ENCODE measurements at places on chromosomes 1 and 21.

GRCh38 chr1:58926152-58926551, 142.3 kb upstream of the JUN start:
- no peak for DNase-seq

DNA sequence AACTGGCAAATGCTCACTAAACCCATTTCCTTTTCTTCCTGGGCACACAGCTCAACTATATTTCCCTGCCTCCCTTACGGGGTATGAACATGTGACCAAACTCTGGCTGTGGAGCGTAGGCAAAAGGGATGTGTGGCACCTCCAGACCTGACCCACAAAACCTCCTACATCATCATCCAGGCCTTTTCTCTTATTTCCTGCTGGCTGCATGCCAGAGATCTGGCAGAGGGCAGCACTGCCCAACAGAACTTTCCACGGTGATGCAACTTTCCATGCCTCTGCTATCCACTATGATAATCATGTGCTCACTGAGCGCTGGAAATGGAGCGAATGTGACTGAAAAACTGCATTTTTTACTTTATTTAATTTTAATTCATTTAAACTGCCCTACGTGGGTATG, 99.6 kb upstream of the CACNA1E start:
- DNase-seq, result no peak

GRCh38 chr1:94660994-94661393, 119.4 kb upstream of the F3 start:
- DNase-seq, result no peak

- DNase-seq, result no peak
Observed at GRCh38 chr1:181911715-181912114, 149.8 kb downstream of the ZNF648 start.

DNA sequence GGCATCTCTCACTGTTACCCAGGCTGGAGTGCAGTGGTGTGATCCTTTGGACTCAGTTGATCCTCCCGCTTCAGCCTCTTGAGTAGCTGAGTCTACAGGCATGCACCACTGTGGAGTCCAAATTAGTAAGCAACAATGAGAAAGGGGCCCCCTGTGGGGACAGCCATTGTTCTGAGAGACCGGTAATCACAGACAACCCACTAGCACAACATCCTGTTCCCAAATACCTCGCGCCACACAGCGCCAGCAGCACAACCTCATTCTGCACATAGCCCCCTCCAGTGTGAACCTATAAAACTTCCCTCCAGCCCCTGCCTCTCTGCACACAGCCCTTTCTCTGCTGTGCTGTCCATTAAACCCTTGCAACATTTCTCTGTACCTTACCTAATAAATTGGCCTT, 226.4 kb downstream of the DYRK1A start:
- DNase-seq, result no peak

DNA sequence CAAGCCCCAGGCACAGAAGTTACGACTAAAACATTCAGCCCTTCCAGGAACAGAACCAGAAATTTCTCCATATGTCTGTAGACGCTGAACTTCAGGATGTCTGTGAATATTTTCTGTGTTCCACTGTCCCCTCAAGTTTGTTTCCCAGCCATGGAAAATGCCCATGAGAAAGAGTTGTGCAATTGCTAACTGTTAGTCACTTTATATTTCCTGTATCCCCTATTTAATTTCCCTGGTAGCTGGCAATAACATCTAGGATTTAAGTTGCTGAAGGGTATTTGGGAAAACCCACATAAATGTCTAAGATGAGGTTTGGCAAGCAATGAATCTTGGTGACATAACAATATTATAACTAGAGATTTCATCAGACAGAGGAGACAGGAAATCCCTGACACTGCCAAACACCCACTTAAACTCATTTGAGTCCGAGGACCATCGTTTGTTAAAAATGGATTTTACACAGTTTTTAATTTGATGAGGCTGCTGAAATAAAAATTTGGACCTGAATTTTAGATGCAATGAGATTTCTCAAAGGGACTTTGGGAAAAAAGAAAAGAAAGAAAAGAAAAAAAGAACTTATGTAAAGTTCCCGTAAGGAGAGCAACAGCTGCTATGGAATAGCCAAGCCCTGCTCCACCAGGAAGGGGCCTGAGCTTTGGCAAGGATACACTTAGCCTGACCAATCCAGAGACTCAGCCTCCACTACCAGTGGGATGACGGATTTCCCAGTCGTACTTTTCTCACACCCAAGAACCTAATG, 21.8 kb upstream of the ERRFI1 start:
- no peak for DNase-seq

DNA sequence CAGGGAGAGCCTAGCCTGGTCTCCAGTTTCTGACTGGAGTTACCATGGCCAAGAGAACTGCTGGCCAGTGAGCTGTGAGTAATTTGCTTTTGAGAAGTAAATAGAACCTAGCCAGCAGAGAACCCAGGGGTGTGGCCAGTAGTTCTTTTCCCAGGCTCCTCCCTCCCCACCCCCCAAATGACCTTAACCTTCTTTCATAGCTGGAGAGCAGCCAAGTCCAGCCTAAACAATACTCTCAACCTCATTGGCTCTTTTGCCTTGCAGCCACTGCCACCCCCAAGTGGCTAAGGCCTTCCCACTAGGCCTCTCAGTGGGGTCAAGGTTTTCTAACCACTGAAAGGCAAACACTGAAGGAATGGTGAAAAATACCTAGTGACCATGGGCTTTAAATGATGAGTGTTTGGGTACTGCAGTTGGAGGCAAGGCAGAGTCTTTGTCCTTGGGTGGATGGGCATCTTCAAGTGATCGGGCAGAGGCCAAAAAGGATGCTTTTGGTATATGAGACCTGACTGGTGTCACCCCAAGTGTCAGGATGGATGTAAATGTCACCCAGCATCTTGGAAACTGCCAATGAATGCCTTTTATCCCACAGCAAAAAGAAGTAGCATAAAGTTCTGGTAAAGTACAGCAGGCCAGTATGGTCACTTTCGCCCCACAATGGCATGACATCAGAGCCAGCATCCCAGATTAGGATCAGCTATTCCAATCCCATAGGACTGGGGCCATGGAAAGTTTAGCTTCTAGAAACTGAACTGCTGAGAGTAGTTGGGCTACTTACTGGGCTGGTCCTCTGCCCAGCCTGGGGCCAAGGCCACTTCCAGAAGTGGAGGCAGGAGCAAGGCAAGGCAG, 3.5 kb upstream of the PIGV start:
- no peak for DNase-seq

- no peak for DNase-seq
Observed at GRCh38 chr1:168394858-168395257, 114.2 kb downstream of the TBX19 start.

DNA sequence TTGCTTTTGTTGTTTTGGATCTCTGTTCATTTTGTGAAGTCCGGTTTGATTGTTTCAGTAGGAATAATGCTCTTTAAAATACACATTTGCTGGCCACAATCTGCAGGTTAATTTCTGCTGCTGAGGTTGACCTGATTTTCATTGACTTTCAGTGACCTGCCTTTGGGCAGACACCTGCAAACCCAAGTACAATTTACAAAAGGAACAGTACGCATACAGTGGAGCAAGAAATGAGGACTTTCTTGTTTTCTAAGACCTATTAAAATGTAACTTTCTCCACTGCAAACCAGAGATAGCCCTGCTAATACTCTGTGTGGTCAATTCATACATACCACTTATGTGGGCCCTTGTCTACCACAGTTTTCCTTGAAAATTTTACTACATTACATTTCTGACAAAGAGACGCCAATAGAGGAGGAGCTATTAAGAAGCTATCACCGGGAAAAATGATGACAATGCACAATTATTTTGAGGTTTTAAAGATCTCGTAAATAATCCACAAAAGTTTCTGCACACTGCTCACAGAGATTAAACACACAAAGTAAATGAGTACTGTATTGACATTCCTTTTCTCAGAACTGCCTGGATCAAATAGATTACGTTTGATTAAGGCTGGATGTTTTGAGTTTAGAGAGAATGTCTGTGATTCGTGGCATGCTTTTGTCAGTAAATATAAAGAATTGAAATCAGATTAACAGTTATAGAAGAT, 141.9 kb downstream of the SDCCAG8 start:
- no peak for DNase-seq

DNA sequence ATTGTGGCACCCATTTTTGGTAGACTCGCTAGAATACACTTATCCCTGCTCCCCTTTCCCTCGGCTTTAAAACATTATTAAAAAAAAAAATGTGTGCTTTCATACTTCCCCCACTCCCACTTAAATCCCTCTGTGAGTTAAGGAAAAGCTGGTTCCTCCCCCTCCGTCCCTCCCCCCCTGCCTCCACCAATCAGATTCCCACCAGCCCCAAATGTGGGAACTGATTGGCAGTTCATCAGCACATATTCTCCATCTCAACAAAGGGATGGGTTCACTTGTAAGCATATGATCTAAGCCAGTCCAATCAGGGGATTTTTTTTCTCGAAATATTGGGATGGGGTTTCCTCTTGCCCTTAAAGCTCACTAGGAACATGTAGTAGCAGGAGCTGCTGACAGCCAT, 10.8 kb upstream of the FYB2 start:
- no peak for DNase-seq

DNA sequence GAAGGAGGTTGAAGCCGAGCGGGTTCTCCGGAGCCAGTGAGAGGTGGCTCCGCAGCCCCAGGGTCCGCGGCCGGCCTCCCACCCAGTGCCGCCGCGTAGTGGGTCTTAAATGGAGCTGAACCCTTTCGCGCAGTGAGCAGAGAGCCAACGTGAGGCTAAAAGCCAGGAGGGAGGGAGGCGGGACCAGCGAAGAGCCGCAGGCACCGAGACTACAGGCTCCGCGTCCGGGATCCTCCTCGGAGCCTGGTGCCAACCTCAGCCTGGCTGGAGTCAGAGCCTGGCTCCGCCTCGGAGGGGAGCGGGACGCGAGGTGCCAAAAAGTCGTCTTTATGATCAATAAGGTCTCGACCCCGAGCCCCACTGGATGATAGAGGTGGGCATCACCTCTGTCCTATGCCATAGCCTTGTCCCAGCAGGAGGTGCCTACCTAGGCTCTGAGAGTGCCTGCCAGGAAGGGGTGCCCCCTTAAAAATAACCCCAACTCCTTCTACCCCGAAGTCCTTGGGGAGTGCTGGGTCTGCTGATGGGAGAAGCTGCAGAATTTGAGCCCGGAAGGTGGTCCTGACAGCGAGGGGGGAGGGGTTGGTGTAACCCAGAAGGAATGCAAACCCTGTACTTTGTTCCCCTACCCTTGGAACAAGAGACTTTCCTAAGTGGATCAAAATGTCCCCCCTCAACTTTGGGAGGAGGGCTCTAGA, 1.6 kb downstream of the IGSF21 start:
- DNase-seq, result no peak

GRCh38 chr1:93253516-93253915, 73.0 kb downstream of the CCDC18 start:
- no peak for DNase-seq

- DNase-seq, result peak; percentile 84
Observed at GRCh38 chr1:23910553-23911246, 2.5 kb downstream of the CNR2 start.

- no peak for DNase-seq
Observed at GRCh38 chr1:50110151-50110550, 1.4 kb downstream of the ELAVL4 start.

- no peak for DNase-seq
Observed at GRCh38 chr1:227182012-227182411, 136.3 kb downstream of the CDC42BPA start.

GRCh38 chr1:16162163-16162822, 6.4 kb upstream of the EPHA2 start:
- peak; percentile 49 for DNase-seq

GRCh38 chr1:191290441-191290840, 812.8 kb upstream of the BRINP3 start:
- no peak for DNase-seq

GRCh38 chr1:37725851-37726613, 33.7 kb downstream of the CDCA8 start:
- DNase-seq, result no peak

GRCh38 chr1:245217853-245218608, 63.2 kb downstream of the KIF26B start:
- DNase-seq, result no peak

DNA sequence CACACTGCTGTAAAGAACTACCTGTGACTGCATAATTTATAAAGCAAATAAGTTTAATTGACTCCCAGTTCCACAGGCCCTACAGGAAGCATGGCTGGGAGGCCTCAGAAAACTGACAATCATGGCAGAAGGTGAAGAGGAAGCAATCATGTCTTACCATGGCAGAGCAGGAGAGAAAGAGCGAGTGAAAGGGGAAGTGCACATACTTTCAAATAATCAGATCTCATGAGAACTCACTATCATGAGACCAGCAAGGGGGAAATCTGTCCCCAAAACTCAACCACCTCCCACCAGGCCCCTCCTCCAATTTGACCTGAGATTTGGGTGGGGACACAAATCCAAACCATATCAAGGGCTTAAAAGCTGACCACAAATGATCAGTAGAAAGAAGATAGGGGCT, 493.2 kb downstream of the PTPRC start:
- DNase-seq, result peak; percentile 40

DNA sequence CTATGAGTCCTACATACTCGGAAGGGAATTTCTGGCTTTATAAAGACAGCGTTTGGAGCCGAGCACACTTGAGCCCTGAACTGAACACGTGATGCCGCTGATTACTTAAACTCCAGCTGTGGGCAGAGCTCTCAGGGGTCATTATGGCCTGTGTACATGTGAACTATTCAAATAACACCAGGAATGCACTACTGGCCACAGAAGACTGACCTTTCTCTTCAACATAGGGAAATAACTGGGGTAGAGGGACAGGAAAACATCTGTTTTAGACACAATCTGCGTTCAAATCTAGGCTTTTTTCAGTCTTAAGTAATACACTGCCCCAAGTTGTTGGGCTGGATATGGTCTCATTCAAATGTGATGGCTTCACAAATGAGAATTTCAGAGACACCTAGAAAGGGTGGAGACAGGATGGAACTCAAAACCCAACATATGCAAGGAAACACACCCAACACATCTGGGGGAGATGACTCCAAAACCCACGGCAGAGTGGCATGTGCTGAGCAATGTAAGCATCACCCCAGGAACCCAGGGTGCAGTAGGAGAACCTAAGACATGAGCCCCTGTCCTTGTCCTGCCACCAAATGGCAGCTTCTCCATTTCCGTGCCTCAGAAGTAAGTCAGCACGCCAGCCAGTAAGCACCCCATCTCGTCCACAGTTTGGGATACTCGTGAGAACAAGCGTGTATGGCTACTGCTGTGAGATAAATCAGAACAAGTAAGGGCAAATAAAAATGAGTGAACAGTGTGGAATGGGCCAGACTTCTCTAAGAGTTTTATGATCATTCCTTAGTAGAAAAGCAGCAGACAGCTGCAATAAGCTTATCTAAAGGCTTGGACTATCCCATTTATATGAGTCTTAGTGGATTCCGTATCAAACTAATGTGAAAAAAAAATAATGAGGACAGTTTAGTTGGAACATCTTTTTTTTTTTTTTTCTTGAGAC, 24.9 kb downstream of the NID1 start:
- no peak for DNase-seq

- DNase-seq, result no peak
Observed at GRCh38 chr1:73009311-73009710, 727.0 kb upstream of the NEGR1 start.

DNA sequence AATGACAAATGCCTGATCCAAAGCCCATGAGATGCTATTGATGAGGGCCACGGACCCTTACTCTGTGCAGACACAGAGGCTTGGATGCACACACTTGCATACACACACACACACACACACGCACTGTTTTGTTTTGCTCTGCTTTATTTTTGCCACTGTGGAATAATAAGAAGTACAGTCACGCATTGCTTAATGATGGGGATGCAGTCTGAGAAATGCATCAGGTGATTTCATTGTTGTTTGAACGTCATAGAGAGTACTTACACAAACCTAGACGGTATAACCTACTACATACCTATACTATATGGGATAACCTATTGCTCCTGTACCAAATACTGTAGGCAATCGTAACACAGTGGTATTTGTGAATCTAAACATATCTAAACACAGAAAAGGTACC, 104.4 kb downstream of the RHOU start:
- no peak for DNase-seq

- no peak for DNase-seq
Observed at GRCh38 chr1:228684607-228685006, 50.7 kb upstream of the RHOU start.
